NCI-H1694 (cell line): ENCODE measurements at places on chromosomes 2 and 18.

- DNase-seq = no peak
These were observed 59.8 kb downstream of the MEIS1 start for GRCh38 chr2:66494708-66495107.

GRCh38 chr18:78244779-78245178, 734.8 kb upstream of the SALL3 start:
- no peak for DNase-seq

DNA sequence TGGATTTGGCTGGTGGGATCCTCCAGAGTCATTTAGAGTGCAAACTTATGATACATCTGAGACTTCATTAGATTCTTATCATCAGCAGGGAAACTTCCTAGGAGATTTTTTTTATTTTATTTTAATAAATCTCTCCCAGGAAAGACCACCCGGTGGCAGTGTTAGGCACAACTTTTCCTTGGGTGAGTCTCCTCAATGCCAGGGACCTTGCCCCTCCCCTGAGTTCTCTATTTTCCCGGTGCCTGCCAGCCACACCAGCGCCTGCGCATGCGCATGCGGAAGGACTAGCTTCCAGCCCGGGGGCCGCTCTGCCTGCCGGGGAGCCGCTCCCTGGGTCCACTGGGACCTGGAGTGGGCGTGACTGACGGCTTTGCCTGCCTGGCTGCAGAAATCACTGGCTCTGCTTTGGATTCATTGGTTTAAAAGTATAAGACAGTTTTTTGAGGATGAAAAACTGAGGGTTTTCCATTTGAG, 86.6 kb downstream of the TMEM182 start:
- DNase-seq = peak; percentile 50

GRCh38 chr2:81984969-81985637, 1680.6 kb upstream of the LRRTM1 start:
- no peak for DNase-seq

DNA sequence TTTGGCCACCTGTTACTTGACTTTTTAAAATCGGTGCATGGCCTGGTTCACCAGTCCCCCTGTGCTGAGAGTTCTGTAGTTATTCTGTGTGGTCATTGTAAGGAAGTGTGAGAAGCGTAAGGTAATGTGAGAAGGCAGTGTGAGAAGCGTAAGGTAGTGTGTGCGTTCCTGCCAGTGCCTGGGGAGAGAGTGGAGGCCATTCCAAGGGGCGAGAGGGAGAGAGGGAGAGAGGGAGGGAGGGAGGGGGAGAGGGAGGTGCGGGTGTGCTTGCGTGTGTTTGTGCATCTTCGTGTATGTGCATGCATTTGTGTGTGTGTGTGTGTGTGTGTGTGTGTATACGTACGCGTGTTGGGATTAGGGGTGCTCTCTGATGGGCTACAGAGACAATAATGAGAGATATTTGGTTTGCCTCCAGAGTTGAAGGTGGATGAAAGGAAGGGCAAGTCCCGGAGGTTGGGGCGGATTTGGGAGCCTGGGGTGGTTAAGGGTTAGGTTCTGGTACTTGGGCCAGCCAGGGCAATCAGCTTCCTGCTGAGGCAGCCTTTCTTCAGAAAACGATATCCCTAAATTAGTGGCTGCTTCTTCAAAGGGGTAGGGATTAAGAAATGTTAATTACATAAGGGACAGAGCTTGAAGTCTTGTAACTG, 53.7 kb downstream of the SGPP2 start:
- no peak for DNase-seq

DNA sequence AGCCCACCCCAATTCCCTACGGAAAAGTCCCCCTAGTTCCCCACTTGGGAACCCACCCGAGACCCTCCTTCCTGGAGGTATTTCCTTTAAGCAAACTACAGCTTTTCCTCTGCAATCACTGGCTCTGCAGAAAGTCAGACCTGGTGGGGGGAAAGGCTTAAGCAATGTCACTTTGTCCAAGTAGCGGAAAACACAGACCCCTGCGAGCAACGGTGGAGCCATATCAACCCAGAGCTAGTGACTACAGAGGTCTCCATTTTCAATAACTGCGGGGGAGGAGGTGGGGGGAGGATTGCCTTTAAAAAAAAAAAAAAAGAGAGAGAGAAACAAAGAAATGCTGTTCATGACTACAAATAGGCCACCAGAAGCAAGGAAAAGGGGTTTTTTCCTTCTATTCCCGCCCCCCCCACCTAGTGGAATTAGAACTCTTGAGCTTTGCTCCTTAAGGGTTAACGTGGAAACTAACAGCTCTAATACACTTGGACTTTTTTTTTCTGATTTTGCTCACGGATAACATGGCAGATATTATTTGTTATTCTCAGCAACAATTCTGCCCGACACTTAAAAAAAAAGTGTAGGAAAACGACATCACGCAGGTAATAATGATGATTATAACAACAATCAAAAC, 1.1 kb upstream of the FRZB start:
- no peak for DNase-seq

DNA sequence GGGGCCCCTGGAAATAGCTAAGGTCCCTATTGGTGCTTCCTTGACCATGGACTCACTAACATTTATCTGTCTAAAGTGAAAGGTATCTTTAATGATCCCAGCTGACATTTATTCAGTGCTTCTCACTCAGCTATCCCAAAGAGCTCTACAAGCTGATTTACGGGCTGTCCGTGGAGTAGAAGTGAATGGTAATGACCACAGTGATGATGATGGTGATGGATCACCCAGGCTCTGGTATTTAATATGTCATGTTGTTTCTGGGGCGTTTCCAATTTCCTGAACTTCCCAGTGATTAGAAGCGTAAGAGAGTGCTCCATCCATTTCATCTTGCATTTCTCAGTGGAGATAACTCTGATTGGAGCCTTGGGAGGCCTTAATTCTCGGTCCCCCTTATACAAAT, 304.3 kb downstream of the HRH4 start:
- no peak for DNase-seq

- DNase-seq = no peak
These were observed 39.3 kb upstream of the NFATC1 start for GRCh38 chr18:79356435-79356834.

GRCh38 chr2:26139269-26140183, 33.4 kb upstream of the GAREM2 start:
- no peak for DNase-seq

DNA sequence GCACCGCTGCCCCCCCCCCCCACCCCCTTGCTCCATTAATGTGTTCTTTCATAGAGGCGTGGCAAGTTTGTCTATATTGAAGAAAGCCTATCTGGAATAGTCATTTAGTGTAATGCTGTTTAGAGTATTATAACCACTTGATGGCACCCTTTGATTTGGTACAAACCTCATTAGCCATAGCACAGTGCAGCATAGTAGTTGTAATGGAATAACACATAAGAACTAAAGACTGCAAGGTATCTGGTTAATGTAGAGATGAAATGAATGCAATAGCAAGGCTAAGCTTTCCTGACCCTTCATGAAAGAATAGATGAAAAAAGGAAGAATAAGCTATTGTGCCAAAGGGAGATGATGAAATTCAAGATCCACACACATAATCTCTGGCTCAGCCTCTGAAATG, 81.9 kb downstream of the EHBP1 start:
- peak; percentile 72 for DNase-seq

GRCh38 chr2:211982162-211982561, 556.4 kb downstream of the ERBB4 start:
- DNase-seq = no peak

- DNase-seq = peak; percentile 13
These were observed 54.2 kb downstream of the HK2 start for GRCh38 chr2:74887960-74888700.

DNA sequence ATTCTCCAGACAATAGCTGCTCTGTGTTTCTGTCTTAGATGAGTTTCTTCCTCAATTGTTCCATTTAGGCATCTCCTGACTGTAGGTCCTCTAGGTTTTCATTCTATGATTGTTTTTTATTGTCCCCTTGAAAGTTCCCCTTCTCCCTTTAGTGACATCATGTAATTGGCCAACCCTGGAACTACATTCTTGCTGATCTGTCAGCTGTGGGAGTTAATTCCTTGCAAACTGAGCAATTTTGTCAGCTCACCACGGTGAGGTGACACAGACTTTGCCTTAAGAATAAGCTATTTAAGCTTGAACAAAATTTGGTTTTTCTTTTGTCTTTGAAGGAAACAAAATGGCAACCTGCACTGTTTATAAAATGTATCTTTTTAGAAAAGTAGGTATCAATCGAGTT, 95.9 kb downstream of the TXNL1 start:
- no peak for DNase-seq

- no peak for DNase-seq
These were observed 34.9 kb downstream of the G6PC2 start for GRCh38 chr2:168935810-168936581.

DNA sequence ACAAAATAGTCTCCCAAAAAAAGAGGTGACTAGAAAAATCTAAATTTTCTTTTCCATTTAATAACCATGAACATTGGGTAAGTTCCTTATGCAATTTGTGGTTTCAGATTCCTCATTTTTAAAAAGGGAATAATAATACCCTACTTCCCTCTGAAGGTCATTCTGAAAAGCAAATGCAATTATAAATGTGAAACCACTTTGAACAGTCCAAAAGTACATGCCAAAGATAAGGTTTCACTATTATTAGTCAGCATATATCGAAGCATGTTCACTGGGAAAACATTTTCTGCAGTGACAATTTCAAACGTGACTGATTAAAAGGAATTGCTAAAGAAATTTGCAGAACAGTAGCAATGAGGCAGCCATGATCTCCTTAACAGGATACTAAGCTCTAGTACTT, 100.1 kb upstream of the RNF152 start:
- no peak for DNase-seq

DNA sequence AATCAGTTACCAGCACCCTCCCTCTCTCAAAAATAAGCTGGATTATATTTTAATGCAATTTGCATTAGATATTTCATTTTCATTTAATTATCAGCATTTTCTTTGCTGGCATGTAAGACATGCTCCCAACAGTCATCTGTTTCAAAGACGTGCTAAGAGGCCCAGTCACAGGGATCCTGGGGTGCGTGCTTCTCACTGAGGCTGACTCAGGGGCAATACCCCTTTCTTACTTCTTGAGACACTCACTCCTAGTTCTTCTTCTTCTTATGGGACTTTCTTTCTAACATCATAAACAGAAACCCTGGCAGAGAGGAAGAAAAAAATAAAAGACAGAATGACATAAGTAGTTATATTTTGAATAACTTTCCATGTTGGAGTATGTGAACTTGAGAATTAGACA, 372.1 kb upstream of the MEX3C start:
- no peak for DNase-seq

DNA sequence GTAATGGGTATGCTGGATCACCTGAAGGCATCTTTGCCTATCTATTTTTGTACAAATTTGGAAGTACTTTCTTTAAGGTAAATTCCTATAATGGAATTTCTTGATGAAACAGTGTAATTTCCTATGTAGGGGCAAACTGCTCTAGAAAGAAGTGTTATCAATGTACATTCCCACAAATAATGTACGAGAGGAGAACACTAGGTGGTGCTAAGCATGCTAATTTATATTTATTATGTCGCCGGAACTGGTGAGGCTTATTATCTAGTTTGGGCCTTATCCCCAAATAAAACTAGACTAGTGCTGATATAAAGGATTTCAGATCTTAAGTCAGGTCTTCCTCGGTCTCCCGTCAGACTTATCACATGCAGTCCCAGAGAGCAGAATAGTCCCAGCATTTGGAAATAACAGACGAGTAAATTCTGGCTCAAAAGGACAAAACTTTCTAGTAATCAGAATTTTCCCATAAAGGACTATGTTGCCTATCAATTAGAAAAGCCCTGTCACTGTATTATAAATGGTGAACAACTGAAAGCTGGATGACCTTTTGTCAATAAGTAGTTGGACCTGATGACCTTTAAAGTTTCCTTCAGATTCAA, 86.9 kb upstream of the RBBP8 start:
- DNase-seq = peak; percentile 56

DNA sequence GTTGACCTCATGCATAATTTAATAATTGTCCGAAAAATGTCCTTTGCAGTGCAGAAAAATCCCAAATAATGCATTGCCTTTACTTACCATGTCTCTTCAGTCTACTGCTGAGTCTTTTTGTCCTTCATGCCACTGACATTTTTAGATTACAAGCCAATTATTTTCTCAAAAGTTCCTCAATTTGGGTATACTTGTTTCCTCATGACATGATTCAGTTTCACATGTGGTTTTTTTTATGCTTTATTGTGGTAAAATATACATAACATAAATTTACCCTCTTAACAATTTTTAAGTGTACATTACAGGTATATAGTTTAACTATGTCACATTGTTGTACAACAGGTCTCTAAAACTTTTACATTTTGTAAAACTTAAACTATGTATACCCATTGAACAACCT, 81.0 kb downstream of the EPC2 start:
- DNase-seq = no peak

DNA sequence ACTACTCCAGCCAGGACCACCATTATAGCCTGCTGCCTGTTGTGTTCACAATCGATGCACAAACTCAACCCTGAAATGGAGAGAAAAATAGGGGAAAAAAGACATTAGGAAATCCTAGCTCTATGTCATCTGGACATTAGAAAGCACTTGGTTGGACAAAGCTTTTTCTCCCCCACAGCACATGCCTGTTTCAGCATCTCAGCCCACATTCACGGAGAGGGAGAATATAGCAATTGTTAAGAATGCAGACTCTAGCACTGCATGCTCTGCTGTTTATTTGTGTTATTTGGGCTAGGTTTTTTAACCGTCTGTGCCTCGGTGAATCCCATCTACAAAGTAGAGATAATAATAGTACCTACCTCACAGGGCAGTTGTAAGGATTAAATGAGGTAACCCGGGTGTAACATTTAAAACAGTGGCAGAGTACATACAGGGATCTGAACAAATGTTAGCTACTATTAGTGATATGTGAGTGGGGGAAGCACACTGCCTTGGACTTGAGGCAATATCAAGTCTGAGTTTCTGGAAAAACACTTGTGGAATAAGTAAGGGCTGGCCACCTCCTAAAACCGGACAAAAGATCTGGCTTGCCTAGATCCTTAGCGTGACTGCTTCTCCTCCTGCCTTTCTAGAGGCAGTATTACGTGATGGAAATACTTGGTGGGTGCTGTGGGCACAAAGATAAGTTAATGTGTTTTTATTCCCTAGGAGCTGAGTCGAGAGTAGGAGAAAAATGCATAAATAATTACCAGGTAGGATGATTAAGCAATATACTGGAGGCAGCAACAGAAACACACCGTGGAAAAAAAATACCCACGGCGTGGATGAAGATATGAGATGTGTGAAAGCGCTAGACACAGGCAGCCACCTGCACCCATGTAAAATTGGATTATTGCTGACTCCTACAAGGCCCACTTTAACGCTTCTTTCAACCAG, 1.0 kb upstream of the PPP1CB start:
- no peak for DNase-seq

GRCh38 chr2:48668992-48669391, 51.3 kb downstream of the GTF2A1L start:
- DNase-seq = no peak

- no peak for DNase-seq
These were observed 151.3 kb upstream of the PELI1 start for GRCh38 chr2:64295326-64296139.
